Fibroblast of the aortic adventitia (primary cell): ENCODE measurements at places on chromosomes 7 and 10. TPM values are rescaled to one million over a fixed set of nuclear protein-coding genes. Genes with fewer than 3 reads are reported as not detected.

DNA sequence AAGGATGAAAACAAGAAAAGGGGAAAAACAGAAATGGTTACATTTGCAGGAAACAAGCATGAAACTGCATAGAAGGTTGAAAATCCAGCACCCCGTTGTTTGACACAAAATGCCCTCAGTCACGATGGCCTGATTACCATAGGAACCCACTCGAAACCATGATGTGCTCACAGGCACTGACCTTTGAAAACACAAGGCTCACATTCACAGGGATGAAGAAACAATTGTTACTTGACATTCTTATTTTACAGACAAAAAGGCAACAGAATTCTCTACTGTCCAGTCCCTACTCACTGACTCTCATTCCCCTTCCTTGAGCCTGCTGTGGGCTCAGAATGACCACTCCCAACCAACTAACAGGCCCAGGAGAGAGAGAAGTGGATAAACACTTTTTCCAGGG lies 131.4 kb upstream of the PDLIM1 start:
- DNase-seq = no peak

- no peak for DNase-seq
Measured at GRCh38 chr7:116769546-116769945, 92.8 kb upstream of the CAPZA2 start.

GRCh38 chr10:70925377-70926225 lies 37.2 kb upstream of the PCBD1 start:
- DNase-seq = peak; percentile 20

GRCh38 chr10:26938578-26938977 lies 77.8 kb upstream of the ABI1 start:
- no peak for DNase-seq

- DNase-seq = no peak
Measured at GRCh38 chr10:66283064-66283463, 642.8 kb upstream of the LRRTM3 start.

- no peak for DNase-seq
Measured at GRCh38 chr10:70752571-70752970, 32.6 kb downstream of the TBATA start.

DNA sequence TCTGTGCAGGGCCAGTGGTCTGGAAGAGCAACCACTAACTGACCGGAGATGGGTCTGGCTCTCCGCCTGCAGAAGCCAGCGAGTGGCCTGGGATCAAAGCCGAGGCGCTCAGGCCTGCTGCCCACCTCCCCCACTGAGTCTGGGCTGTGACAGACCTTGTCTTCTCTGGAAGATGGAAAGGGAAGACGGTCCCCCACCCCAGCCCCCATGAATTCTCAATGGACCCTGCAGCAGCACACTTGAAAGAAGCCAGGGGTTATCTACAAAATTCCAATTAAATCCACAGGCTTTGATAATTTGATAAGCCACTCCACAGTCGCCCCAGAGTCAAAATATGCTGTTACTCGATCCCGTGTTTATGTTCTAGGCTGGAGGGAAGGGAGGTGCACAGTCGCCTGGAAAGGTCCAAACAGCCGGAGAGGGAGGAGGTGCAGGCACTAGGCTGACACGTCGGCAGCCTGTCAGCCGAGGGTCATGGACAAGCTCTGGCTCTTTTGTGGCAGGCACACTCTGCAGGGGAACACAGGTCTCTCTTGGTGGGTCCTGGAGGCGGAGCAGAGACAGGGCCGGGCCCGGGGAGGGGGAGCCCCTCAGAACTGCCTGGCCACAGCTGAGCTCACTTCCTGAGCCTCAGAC lies 134.9 kb downstream of the SH3PXD2A start:
- DNase-seq = no peak

GRCh38 chr10:17209881-17210280 lies 8.4 kb upstream of the TRDMT1 start:
- peak; percentile 59 for DNase-seq

- peak; percentile 61 for DNase-seq
Measured at GRCh38 chr7:55552320-55553023, 19.8 kb downstream of the VOPP1 start.

- no peak for DNase-seq
Measured at GRCh38 chr7:158549616-158550393, 37.8 kb downstream of the PTPRN2 start.

GRCh38 chr10:61448091-61448490 lies 5.1 kb downstream of the TMEM26 start:
- DNase-seq = no peak

- DNase-seq = no peak
Measured at GRCh38 chr10:113613977-113614690, 49.7 kb downstream of the NRAP start.

DNA sequence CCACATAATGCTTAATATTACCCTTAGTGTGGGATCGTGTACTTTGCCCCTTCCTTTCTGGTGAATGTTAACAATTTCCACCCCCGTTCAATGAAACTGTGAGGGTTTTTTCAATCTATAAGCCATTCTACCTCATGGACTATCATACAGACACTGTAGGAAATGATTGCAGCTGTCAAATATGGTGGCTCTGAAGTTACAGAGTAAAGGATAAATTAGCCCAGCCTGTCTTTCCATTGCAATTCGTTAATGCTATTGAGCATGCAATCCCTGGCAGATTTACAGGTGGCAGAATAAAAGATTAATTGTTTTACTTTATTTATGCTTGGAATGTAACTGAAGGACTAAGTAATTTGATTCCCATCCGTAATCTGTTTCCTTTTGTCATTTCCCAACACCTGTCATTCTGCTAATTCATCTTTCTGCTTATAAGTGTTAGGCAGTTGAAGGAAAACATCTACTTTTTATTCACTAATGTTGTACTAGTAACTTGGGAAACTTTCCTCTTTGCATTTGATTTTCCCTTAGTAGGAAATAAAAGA lies 1211.6 kb upstream of the LRRN3 start:
- no peak for DNase-seq

DNA sequence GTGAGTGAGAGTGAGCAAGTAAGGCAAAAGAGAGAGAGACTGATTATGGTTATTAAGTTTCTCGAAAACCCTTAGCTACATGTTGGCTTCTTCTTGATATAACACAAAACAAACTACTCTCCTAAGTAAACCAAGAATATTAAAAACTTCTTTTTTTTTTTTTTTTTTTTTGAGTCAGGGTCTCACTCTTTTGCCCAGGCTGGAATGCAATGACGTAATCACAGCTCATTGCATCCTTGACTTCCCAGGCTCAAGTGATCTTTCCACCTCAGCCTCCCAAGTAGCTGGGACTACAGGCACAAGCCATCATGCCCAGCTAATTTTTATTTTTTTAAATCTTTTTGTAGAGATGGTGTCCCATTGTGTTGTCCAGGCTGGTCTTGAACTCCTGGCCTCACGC lies 102.2 kb upstream of the IL6 start:
- DNase-seq = no peak

DNA sequence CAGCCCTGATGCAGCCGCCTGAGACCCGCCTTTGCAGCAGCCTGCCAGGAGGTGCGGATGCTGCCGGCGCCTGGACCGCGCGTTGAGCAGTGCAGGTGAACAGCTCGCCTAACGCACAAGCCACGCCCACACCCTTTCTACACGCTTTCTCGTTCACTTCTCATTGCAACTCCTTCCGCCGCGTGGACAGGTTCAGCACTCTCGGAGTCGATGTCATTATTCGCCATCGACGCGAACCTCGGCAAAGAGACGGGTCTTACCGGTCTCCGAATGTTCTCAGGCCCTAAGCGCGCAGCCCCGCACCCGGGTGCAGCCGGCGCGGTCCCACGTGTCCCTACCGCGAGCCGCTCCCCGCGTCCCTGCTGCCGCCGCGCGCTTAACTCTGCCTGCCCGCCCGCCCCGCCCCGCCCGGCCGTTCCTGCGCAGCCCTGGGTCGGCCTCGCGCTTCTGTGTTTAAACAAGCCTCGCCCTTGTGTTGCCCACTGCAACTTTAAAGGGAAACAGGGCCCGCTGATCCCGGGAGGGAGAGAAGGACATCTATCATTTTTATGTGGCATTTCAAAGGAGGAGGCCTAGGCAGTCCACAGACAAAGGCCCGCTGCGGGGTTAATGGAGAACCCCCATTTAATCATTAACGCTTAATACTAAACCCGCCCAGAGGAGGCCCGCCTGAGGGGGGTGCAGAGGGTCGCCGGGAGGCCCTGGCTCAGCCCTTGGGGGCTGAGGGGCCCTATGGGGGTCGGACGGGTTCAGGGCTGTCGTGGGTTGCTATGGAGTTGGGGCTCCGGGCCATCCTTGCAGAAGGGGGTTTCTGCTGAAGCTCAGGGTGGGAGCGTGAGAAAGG lies 128.5 kb downstream of the WDR11 start:
- no peak for DNase-seq

DNA sequence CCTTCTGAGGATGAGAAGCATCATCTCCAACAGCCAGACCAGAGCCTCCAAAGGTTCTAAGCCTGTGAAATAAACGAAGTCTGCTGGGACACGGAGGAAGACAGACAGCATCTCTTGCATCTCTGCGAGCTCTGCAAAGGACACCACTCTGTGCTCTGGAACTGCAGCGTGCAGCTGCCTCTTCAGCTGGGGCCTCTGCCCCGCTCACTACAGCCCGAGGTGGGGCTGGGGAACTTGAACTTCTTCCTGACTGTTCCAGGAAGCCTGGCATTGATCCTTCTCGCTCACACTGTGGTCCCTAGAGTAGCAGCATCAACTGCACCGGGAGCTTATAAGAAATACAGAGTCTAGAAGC lies 163.3 kb downstream of the USP6NL start:
- DNase-seq = no peak

GRCh38 chr10:78190051-78190825 lies 156.6 kb downstream of the RPS24 start:
- DNase-seq = no peak

GRCh38 chr7:158976468-158976848 lies 120.1 kb downstream of the DYNC2I1 start:
- DNase-seq = peak; percentile 4

DNA sequence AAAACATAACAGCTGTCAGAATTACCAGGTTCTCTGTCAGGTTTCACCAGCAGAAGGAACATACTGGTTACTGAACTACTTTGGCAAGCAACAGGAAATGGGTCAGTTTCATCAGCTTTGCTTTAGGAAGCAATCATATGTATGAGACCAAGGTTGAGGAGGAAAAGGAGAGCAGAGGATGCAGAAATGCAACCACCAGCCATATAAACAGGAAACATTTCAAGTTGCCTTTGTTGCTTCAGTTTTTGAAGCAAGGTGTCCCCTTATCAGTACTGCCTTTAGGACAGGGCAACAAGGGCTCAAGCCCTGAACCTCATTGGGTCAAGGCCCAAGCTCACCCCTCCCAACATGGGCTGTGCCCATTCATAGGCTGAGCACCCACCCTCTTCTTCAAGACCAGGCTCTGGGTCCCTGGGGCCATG lies 10.2 kb downstream of the HIPK2 start:
- DNase-seq = peak; percentile 16

- DNase-seq = peak; percentile 83
Measured at GRCh38 chr10:46033602-46034011, 3.2 kb upstream of the NCOA4 start.

DNA sequence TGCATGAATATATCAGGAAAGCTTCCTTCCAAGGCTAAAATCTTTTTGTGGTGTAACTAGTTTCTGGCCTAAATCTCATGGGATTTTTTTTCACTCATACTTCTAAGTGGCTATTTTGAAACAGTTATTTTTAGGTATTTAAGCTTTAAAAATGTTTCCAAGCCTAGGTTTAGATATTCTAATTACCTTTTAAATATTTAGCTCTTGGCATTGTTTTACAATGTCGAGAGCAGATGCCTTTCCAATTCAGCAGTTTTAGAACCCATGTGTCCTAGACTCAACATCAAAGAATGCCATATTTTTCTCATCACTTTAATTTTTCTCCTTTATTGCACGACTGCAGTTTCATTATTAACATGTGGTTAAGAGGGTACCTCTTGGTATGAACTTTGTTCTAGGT lies 27.1 kb upstream of the STOX1 start:
- no peak for DNase-seq

DNA sequence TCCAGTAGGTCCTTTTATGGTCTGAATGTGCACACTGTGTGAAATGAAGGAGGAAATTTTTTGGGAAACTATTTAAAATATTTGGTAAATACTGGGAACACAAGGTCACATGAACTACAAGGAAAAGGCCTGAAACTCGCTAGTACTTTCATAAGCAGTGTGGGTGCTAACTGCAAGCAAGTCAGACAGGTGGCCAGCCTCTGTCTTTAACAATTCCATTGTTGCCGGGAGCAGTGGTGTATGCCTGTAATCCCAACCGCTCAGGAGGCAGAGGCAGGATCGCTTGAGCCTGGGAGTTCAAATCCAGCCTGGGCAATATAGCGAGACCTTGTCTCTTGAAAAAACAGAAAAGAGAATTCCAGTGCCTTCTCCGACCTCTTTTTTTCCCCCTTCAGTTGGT lies 37.5 kb downstream of the SMURF1 start:
- no peak for DNase-seq

DNA sequence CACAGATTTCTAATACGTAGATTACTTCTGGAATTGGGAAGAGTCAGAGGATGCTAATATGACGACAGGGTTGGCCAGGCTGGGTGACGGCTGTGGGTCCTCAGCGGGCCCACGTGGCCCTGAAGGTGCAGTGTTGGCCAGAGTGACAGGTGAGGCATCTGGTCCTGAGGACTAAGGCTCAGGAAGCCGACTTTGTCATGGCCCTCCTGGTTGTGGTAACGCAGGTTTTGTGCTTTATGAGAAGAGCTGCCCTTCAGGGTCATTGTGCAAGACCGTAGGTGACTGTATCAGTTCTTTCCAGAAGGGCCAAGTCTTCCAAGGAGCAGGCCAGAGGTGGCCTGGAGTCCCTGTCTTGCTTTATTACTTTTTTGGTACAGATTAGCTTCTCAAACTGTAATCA lies 2.5 kb downstream of the EIF3B start:
- no peak for DNase-seq

- DNase-seq = no peak
Measured at GRCh38 chr7:47714669-47715607, 133.0 kb upstream of the TNS3 start.

GRCh38 chr10:124646483-124647352 lies 97.5 kb downstream of the FAM53B start:
- peak; percentile 93 for DNase-seq

The CLCN1 gene
- 0.16 TPM in 1 of 2 replicates, not detected in the other for total RNA-seq

The AQP1 gene
- total RNA-seq = 2.8 and 4.5 TPM in 2 replicates

The GRID1 gene
- total RNA-seq = not detected in 2 replicates

The MNX1 gene
- not detected in 2 replicates for total RNA-seq

The CELF2 gene
- 21.9 and 42.8 TPM in 2 replicates for total RNA-seq

The CRHR2 gene
- total RNA-seq = not detected in 2 replicates

The RPEL1 gene
- under 0.01 and 0.82 TPM in 2 replicates for total RNA-seq

The PVRIG gene
- not detected in 2 replicates for total RNA-seq

The HELLS gene
- total RNA-seq = 19.7 and 139 TPM in 2 replicates

The SPAM1 gene
- total RNA-seq = not detected in 2 replicates

The SHH gene
- 0.36 TPM in 1 of 2 replicates, not detected in the other for total RNA-seq
